Activated CD8-positive, alpha-beta T cell treated with anti-CD3 and anti-CD28 coated beads, Interleukin-2, amount 10 ng/mL, durations not matched to agents 7 days and 5 days (primary cell): ENCODE measurements at places on chromosomes 16 and 17.

- DNase-seq = peak; percentile 49
These were observed at the start of gene HOXB13 for GRCh38 chr17:48728232-48729231. TSS of gene HOXB13 (minus strand) at chr17:48728750. CDS start at chr17:48728593, 157 bp downstream.

- DNase-seq = no peak
These were observed 62.3 kb upstream of the HS3ST2 start for GRCh38 chr16:22751685-22752084.

- no peak for DNase-seq
These were observed 27.5 kb downstream of the CEP295NL start for GRCh38 chr17:78875363-78876093.

DNA sequence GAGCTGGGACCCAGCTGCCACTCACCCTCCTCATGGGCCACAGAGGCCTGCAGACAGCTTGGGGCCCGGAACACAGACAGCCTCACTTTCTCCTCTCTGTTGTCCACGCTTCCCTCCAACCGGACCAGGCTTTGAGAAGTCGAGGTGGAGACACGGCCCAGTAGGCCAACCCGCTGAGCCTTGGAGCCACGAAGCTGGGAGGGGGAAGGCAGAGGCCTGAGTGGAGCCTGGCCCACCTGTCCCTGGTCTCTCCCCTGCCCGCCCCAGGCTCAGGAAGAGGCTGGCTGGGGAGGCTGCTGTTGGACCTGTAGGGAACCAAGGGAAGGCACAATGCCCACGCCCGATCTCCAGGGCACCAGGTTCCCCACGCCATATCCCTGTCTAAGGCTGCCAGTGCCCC is 48.1 kb downstream of the RMI2 start:
- no peak for DNase-seq
